ENCODE measurements at places on chromosomes 3 and 15. TPM values are rescaled to one million over a fixed set of nuclear protein-coding genes. Genes with fewer than 3 reads are reported as not detected.

Gene PRTG
- total RNA-seq = 0.04 TPM

- no peak for DNase-seq
Measured at GRCh38 chr3:129727707-129728106, 121.2 kb upstream of the PLXND1 start.

- no peak for DNase-seq
Measured at GRCh38 chr15:74136814-74137536, 6.6 kb downstream of the ISLR2 start.

- DNase-seq = no peak
Measured at GRCh38 chr15:51863131-51863530, 33.7 kb downstream of the TMOD3 start.

Gene CLEC3B
- total RNA-seq = 28.8 TPM

DNA sequence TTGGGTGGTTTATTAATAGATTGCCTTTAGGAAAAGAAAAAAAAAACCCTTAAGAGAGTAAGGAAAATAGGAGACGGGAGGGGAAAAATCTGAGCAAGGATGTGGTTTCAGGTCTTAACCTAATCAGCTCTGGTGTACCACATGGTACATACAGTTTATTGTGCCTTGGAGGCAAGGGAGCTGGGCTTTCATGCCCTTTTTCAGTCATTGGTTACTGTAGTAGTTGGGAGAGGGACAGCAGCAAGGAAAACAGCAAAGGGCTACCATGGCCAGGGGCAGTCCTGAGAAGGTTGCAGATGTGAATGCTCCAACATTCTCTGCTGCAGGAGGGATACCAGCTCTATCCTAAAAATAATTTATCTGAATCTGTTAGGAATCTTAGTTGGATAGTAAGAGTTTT, 5.9 kb downstream of the CMC1 start:
- DNase-seq = no peak

DNA sequence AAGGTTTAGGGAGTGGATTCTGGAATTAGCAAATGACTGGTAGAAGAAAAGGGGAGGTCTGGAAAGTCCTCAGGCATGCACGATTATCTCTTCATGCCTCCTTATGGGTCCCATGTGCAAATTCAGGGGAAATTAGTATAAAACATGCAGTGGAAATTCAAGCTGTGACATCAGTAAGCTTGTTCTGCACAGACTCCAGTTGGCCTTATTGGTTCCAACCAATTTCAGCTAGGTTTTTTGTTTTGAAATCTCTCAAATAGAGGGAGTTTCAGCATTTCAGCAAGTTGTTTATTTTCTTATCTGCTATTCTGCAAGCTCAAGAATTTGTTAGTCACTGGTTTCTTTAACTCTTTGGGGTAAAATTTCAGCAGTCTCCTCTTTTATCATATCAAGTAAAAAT, 774 bp upstream of the TMCO5A start:
- no peak for DNase-seq

GRCh38 chr15:38788918-38789317, 224.3 kb upstream of the RASGRP1 start:
- DNase-seq = no peak

DNA sequence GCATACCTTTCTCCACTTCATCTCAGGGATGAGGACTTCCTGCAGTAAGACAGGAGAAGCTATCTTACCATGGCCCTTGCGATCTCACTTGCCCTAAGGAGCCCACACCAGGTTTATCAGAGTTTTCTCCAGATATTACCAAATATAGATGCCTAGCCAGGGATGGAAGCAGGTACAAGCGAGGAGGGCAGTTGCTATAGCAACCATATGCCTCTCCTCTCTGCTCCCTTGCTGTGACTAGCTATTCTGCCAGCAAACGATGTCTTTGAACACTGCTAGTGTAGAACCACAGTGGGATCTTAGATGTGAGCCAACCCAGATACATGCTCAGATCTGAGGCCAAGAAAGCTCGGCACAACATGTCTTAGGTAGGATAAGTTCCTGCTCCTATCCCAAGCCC, 33.9 kb downstream of the GRAMD2A start:
- no peak for DNase-seq

DNA sequence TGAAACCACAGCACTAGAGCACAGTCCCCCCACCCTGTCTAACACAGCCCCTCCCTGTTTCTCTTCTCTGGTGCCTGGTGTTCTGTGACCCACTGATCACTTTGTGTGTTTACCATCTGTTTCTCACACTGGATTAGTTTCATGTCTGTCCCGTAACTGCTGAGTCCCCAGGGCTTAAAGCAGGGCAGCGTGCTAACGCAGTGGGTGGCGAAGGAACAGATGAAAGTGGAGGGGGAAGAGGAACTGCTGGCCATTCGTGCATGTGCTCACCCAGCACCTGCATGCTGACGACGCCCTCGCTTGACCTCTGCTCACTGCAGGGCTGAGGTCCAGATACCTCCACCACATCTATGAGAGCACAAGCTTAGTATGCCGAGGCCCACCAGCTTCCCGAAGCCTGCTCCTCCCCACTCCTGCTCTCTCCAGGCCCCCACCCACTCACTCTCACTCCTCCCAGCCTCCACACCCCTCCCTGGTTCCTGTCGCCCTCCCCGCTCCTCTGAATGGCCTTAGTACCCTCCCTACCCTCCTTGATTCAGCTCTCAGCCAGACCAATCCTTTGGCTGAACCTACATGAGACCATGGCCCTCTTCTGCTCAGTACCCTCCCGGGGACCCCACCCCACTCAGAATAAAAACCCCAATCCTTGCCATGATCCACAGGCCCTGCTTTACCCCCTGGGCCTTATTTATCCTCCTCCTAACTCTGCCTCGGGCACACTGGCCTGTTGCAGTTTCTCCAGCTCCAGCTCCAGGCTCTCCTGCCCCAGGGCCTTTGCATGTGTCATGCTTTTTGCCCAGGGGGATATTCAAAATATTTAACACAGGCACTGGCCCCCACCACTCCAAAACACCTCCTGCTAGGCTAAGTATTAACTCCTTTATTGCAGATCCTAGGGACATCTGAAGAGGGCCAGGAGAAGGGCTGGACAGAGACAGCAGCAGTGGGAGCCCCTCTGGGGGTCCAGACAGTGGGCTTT, 15.1 kb upstream of the IQSEC1 start:
- no peak for DNase-seq

- no peak for DNase-seq
Measured at GRCh38 chr15:39786447-39787056, 3.9 kb upstream of the FSIP1 start.

DNA sequence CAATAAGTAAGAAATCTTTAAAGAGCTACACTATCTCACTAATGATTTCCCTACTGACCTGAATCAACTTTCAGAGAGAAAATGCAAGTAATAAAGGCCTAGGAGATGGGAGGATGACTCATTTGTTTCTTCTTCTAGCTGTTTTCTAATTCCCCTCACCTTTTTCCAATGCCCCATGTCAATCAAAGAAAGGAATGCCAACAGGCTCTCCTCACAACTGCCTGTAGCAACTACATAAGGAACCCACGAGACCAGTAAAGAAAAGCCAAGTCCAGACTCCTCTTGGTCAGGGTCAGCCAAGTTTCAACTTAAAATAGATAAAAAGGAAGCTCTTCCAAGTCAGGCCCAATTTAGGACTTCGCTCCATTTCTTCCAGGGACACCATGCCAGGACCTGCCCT, 201.9 kb downstream of the TNIK start:
- DNase-seq = no peak

Gene IQCH
- total RNA-seq = 3.0 TPM

DNA sequence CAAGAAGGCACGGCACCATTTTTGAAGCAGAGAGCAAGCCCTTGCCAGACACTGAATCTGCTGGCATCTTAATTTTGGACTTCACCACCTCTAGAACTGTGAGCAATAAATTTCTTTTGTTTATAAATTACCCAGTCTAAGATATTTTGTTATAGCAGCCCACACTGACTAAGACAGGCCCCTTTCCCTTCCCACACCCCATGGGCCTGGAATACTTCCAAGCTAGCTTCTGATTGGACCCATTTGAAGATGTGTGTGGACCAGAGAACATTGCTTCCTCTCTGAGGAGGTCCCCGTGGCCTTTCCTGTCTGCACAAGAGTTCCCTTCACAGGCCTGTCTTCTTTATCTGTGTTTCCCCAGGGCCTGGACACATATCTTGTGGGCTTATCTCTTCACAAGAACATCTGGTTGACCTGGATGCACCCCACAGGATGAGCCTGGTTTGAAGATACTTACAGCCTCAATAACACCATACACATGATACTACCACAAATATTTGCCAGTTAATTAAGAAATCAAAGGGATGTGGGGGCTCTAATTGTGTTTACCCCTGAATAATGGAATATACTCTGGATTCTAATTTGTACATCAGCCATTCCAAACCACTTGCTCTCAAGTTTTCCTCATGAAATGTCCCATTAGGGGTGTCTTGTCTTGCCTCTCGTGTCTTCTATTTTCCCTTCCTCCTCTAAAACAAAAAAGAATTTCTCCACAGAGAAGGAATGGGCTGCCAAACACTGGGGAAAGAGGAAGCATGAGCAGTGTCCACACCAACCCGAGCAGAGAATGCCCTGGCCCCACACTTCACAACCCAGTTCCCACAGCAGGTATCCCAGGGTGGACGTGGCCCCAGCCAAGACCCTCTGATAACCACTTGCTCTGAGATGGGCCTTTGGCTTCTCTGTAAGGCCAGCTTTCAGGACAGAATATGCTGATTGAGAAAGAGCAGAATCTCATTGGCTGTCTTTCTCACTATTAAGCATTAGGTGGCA, 42.5 kb downstream of the GLB1 start:
- no peak for DNase-seq

DNA sequence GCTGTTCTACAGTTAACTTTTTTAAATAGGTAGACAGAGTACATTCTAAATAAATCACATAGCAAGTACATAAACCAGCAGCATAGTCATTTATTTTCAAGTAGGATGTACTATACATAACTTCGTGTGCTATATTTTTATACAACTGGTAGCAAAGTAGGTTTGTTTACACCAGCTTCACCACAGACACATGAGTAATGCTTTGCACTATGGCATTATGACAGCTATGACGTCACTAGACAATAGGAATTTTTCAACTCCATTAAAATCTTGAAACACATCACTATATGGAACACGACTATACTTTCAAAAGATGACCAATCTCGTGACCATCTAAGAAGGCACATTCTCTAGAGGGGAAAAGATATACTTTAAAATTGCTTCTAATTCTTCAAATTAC, 3.5 kb downstream of the TEX55 start:
- DNase-seq = no peak

DNA sequence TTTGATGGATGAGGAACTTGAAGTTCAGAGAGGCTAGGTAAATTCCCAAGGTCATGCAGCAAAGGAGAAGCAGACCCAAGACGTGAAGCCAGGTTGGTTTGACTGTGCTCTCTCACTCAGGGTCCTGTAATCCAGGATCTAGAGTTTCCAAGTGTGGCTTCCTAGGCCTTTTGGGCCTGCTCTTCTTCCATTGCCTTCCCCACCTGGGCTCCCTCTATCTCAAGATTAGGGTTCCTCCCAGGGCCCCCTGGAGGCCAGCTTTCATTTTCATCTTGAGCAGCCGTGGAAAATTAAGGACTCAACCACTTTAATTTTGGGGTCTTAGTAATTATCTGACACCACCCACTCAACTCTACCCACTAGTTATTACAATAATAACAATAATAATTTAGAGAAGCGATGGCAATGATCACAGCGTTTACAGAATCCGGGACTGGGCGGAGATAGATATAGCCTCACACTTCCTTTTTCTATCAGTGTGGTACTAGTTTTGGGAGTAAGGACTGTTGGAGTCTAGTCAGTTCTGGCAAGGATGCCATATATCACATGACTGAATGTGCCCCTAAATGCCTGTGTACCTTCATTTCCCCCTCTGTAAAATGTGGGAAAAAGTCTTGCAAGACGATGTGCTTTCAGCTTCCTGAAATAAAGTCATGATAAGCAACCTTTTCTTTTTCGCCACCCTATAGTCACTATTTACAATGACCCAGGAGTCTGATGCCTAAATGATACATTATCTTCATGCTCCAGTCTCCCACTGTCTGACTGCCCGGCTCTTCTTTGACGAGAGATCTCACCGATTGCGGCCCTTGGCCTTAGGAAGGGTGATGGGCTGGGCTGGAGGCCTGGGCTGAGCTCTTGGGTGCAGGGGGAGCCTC, 30.2 kb upstream of the MAGEF1 start:
- no peak for DNase-seq

DNA sequence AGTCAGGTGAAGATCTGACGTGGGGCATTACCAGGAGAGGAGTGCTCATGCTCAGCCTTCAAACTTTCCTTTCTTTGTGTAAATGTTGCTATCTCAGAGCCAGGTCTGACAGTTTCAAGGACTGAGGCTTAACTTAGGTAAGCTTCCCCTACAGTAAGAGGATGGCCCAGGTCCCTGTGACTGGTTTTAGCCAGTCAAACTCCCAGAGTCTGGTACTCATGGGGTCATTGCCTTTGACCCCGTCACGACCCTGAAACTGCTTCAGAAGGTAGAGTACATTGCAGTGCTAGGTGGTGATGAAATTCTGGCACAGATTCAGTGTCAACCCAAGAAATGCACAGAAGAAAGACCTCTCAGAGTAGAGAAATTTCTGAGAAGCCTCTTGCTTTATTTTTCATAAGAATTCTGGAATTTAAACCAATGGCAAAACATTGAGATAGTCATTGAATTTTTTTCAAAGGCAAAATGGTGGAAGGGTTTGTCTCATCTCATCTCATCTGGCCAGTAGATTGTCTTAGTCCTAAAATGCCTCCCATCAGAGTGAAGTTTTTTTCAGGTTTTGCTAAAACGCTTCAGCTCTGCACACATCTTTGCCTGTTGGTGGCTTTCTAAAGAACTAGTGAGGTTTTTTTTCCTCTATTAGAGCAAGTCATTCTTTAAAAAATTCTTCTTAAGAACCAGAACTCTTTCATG, 23.1 kb downstream of the ZBTB38 start:
- DNase-seq = no peak

GRCh38 chr3:43132870-43133636, 27.2 kb upstream of the POMGNT2 start:
- DNase-seq = no peak

Gene B3GNT5
- total RNA-seq = 26.3 TPM

Gene LINGO1
- 1.2 TPM for total RNA-seq

Gene OIP5
- total RNA-seq = 2.7 TPM

Gene ZDHHC23
- 3.5 TPM for total RNA-seq

Data from esophagus squamous epithelium (tissue), 5 donors.